ENCODE measurements at places on chromosomes 3 and 15.

- no peak for DNase-seq
Measured at GRCh38 chr3:14273901-14274611, 95.4 kb downstream of the LSM3 start.

DNA sequence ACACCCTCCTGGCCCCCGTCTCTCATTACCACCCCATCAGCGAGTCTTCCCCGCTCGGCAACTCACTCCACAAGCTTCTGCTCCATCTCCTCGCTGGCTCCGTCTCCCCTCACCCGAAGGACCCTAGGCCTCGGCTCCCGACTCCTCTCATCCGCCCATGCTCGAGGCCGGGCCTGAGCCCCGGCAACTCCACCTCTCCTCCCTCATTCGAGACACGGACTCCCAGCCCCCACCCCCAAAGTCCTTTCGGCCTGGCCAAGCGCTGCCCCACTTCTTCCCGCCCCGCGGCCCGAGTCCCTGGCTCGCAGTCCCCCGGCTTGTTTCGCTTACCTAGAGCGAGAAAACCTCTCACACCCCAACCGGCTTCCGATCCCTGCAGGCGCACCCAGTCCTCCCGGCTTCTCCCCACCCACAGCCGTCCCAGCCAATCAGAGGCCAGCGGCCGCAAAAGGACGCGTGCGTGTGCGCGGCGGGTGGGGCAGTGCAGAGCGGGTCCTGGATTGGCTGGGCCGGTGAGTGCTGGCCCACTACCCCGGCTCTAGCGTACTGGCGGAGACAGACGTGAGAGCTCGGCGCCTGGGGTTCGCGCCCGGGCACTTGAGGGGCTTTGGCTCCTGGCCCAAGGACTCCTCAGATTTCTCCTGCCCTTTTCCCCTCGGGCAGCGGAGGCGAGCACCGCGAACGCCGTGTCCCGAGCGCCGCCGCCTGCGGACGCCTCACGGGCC lies at the start of gene HIGD1A:
HIGD1A (minus strand) TSS at position 385 of the 725 bp plus-strand sequence. CDS start 10,237 bp downstream, outside the sequence.
- peak; percentile 98 for DNase-seq

DNA sequence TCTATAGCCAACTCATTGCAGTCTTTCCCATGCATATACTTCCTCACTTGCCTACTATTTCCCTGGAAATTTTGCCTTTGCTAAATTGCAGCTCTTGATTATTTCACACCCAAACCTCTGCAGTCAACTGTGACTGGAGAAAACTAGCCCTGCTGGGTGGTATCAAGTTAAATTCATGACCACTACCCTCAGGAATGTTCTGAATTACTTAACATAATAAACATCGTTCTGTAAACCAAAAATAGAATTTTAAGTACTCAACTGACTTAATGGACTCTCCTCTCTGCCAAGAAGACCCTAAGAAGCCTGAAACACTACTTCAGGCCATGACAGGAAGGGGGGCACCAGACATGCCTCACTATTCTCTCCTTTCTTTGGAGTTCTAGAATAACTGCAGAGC lies 1278.0 kb upstream of the GBE1 start:
- no peak for DNase-seq

DNA sequence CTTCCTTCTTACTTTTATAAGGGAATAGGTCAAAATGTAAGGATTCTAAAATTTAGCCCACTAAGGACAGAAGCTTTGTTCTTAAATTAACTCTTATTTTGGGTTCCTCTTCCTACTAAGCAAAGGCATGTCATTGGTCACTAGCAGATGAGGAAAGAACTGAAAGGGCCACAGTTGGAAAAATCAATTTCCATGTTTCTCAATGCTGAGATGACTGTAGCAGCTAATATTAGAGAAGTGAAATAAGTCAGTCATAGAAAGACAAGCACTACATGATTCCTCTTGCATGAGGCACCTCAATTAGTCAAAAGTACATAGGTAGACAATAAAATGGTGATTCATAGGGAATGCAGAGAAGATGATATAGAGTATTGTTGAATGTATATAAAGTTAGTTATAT lies 353.7 kb downstream of the RSL24D1 start:
- DNase-seq, result peak; percentile 71

DNA sequence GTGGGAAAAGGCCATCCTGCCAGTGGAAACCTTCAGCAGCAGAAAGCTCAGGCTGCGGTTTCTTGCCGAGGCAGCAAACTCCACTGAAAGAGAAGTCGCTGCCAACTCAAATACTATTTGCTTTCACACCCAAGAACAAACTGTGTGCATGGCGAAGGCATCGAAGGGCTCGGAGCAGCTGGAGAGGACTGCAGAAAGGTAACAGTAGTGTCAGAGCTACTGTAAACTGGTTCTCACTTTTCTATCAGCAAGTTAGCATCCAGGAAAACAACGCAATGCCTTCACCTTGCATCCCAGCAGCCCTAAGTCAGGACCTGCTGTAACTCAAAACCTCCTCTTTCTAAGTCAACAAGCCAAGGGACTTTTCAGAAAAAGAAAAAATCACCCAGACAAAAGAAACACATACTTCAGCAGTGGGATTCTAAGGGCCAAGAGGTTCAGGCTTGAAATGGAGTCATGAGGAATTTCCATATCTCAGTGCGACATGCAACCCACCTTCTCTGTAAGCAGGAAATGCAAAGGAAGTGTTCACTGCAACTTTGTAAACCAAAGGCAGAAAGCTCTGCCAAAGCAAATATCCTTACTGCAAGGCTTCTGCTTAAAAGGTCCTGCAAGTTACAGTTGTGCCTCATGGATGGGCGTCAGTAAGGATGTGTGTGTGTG lies 193.5 kb downstream of the FOXP1 start:
- peak; percentile 37 for DNase-seq

GRCh38 chr15:91255670-91256192 lies 155.7 kb downstream of the SV2B start:
- DNase-seq, result peak; percentile 22

- DNase-seq, result no peak
Measured at GRCh38 chr3:31392568-31392967, 140.2 kb upstream of the STT3B start.

DNA sequence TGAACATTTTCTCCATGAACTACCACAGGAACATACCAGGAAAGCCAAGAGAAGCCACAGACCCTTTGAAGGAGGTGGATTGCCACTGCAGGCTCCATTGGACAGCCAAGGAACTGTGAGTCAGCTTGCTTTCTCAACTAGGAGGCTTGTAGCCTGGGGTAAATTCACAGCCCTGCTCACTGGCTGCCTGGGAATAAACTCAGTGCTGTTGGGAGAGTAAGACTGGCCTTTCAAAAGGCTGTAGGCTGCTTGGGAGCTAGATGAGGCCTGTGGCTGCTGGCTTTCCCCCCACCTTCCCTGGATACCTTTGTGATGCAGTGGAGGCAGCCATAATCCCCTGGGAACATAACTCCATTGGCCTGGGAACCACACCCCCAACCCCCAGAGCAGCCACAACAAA lies 223.5 kb upstream of the RBMS3 start:
- DNase-seq, result no peak

DNA sequence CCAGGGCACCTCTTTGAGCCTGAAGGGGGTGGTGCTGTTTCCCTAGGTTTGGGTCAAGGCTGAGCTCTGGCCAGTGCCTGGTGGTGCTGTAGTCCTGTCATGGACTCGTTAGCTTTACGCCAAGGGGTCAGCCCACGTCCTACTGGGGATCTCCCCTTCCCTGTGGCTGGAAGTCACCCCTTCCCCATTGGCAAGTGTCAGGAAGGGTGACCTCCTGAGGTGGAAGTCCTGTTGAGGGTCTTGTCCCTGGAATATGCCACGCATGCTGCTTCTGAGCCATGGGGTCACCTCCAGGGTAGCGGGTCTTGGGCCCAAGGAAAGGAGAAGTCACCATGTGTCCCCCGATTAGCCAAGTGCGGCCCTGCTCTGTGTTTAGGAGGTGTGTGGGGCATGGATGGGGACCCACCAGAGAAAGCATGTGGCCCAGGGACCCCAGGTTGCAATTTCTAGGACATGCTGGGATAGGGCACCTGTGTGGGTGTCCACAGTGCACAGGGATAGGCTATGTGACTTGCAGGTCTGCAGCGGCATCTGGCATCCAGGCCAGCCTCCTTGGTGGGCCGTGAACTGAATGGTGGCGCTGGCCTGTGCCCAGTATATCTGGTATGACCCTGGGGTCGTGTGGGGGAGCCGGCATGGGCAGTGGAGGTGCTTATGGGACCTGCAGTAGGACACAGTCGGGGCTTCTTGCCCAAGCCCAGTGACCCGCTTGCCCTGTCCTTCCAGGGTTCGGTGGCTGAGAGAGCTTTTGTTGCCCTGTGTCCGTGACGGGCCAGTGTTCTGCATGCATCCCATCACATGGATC lies 226.7 kb downstream of the SNRPN start:
- no peak for DNase-seq

GRCh38 chr3:114855839-114856238 lies 291.2 kb downstream of the ZBTB20 start:
- DNase-seq, result no peak

GRCh38 chr3:38038447-38038911 lies 529 bp upstream of the DLEC1 start:
- DNase-seq, result no peak

- no peak for DNase-seq
Measured at GRCh38 chr3:42734263-42734860, 31.8 kb upstream of the HHATL start.

GRCh38 chr3:129732200-129732876 lies 125.9 kb upstream of the PLXND1 start:
- DNase-seq, result no peak

DNA sequence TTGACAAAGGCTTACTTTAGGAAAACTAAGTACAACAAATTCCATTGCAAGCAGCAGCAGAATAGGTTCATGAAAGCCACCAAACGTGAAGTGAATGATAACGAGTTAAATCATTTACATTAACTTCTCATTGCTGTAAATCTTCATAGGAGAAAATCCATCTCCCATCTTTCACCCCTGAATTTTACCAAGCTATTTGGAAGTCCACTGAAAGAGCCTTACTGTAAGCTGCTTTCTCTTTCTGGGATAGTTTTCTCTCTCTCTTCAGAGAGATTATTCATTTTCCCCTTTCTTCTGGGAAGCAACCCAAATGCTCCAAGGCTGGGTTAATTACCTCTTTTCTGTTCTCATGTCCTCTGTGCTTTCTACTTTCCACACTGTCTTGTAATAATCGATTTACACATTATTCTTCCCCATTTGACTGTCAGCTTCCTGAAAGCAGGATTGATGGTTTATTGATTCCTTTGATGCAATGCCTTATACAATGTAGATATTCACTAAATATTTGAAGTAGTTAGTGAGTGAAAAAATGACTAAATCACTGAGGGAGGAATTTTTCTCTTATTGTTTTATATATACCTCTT lies 914.3 kb upstream of the ARPP21 start:
- no peak for DNase-seq
